ENCODE measurements at places on chromosomes 2 and 18. TPM values are rescaled to one million over a fixed set of nuclear protein-coding genes. Genes with fewer than 3 reads are reported as not detected.
A peak's percentile ranks its signal among the peaks of the same experiment; 100 is the strongest.

NT5C1B gene
- total RNA-seq, result not detected

G6PC2 gene
- total RNA-seq, result not detected

SERPINB13 gene
- total RNA-seq, result 0.49 TPM

GRCh38 chr18:13930964-13931363 lies 15.6 kb upstream of the MC2R start:
- DNase-seq, result no peak

DNA sequence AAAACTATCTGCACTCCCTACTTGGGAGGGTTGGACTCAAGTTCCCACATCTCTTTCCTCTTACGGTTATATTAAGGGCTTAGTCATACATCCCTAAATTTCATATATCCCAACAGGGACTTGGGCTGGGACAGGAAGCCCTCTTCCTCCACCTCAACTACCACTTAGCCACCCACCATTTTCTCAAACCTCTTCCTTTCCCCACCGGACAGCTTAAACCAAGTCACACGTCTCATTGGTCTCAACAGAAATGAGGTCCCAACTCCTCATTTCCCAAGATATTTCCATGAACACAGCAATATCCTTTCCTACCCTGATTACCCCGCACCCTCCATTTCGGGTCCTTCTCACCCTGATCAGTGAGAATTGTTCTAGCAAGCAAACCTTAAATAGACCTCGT lies 736 bp downstream of the ZSCAN30 start:
- no peak for DNase-seq

DNA sequence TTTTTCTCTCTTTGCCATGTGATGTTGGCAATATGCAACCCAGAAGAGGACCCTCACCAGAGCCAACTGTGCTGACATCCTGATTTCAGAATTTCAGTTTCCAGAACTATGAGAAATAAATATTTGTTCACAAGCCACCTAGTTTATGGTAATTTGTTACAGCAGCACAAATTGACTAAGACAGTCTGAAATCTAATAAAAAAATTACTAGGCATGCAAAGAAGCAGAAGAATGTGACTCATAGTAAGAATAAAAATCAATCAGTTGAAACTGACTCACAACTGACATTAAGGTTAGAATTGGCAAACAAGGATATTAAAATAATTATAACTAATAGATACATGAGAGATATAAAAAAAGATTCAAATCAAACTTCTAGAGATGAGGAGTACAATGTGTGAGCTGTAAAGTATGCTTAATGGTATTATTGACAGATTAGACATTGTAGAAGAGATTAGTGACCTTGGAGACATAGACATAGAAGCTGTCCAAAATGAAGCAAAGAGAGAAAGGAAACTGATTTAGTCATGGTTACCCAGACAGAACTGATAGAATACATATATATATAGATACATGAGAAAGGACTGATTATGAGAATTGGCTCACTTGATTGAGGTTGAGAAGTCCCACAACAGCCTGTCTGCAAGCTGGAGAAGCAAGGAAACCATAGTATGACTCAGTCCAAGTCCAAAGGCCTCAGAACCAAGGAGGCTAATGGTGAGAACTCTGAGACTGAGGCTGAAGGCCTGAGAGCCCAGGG lies 27.8 kb upstream of the TTC39C start:
- DNase-seq, result no peak

DNA sequence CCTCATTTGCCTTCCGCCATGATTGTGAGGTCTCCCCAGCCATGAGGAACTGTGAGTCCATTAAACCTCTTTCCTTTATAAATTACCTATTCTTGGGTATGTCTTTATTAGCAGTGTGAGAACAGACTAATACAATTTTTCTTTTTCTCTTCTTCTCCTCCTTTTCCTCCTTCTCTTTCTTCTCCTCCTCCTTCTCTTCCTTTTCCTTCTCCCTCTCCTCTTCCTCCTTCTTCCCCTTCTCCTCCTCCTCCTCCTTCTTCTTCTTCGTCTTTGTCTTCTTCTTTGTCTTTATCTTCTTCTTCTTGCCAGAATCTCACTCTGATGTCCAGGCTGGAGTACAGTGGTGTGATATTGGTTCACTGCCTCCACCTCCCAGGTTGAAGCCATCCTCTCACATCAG lies 20.2 kb downstream of the SKA1 start:
- DNase-seq, result no peak

DNA sequence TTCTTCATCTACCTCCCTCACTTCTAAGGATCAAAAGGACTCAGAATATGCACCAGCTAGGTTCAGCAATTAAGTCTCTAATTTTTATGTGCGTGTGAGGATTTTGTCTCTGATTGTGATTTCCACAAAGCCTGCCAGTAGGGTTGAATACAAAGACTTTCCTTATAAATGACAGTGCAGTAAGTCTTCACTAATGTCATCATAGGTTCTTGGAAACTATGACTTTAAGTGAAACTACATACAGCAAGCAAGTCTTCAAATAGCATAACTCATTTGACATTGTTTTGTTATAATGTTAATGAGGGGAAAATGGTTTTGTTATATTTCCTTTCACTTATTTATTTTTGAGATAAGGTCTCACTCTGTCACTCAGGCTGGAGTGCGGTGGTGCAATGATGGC lies 526.3 kb upstream of the DCC start:
- DNase-seq, result no peak

DNA sequence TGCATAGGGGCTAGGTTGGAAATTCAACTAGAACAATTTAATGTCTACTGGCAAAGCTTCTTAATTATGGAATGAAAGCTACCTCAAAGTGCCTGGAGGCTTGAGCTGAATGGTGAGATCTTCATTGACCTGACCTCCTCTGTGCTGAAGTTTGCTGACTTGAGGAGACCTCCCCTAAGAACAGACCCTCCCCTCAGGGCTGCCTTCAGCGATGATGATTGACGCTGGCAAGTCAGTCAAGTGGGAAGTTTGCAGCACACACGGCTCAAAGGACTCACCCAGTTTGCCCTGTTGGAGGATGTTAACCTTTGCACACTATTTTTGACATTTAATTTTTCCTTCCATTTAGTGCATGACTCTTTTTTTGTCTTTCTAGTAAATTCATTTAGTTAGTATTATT lies 17.2 kb upstream of the POLE4 start:
- no peak for DNase-seq

DNA sequence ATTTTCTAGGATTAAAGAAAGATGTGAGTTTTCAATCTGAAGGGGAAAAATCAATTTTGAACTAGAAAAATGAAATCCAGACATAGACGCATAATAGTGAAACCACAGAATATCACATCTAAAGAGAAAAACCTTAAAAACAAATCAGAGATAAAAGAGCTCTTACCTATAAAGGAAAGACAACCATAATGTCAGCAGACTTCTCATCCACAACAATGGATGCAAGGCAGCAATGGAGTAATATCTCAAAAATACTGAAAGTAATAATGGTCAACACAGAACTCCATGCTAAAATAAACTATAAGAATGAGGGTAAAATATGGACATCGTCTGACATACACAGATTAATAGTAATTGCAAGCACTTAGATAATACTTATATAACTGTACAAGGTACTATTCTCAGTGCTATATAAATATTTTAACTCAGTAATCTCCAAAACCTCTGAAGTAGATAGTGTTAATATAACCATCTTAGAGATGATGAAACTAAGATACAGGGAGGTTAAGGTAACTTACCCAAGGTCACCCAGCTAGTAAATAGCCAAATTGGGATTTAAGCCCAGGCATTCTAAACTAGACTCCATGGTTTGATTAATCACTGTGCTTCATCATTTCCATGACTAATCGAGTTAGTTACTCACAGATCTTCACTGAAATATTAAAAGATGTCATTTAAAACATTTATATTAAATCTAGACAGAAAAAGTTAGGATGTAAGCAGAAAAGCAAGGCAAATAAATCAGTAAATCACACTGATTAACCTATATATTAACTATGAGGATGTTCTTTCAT lies 89.4 kb upstream of the SPTBN1 start:
- DNase-seq, result no peak

GRCh38 chr2:180656455-180656847 lies 324.0 kb upstream of the UBE2E3 start:
- DNase-seq, result no peak

DNA sequence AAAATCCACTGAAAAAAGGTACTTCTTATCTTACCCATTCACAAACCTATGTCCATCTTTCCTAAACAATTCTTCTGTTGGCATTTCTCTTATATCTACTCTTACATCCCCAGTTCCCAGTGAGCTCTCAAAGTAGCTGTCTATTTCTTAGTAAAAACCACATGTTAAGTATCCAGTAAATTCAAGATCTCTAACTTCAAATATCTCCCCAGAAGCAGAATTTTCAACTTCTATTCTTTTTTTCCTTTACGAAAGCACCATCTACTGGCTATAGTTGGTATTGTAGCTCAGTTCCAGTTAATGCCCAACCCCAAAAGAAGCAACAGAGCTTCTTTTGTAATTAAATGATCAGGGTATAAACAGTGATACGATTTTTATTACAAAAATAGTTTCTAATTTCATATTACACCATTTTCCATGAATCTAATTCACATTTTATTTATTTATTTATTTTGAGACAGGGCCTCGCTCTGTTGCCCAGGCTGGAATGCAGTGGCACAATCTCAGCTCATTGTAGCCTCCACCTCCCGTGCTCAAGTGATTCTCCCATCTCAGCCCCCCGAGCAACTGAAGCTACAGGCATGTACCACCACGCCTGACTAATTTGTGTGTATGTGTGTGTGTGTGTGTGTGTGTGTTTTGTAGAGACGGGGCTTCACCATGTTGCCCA lies 28.5 kb downstream of the HRH4 start:
- DNase-seq, result peak; percentile 59

GRCh38 chr2:85534881-85535280 lies 4.1 kb upstream of the MAT2A start:
- no peak for DNase-seq

DNA sequence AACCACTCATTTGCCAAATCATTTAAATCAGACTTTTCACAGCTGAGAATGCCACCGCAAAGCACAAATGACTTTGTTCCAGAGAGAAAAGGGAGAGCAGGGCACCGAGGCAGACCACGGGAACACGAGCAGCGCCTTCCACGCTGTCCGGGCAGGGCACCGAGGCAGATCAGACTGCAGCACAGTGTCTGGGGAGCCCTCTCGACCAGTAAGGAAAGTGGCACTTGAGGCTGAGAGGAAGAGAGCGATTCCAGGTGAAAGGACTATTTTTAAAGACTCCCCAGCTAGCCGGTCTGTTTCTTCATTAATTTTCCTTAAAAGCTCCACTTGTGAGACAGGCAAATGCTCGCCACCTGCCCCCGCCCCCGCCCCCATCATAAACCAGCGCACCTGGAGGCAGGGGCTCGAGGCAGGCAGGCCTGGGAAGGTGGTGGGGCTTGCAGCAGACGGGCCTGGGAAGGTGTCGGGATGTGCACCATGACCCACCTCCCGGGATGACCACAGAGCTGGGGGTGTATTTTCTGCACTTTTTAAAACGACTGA lies 80.9 kb upstream of the CTDP1 start:
- DNase-seq, result no peak
